Stimulated activated CD8-positive, alpha-beta memory T cell treated with anti-CD3 and anti-CD28 coated beads, Interleukin-15, amount 100 ng/mL, for 24 hours (primary cell): ENCODE measurements at places on chromosomes 3 and 15.

- DNase-seq: no peak
Observed at GRCh38 chr3:32420126-32421038, 28.7 kb downstream of the CMTM7 start.

- DNase-seq: no peak
Observed at GRCh38 chr3:87228316-87228715, 1.2 kb downstream of the CHMP2B start.

DNA sequence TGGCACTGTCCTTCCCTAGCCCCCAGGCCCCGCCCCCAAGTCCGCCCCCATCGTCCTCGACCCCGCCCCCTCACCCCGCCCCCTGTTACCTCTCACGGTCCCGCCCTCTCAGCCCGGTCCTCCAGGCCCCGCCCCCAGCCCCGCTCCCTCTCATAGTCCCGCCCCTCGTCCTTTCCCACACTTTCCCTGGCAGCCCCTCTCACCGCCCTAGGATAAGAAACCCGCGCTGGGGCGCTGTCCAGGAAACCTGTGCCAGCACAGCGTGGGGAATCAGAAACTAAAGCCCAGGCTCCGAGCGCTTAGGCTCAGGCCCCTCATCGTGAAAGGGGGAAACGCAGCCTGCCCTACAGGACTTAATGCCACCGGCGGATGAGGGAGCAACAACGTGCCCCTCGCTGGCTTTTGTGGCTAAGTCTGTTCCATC is 20.9 kb downstream of the TRPM1 start:
- DNase-seq: no peak

- DNase-seq: no peak
Observed at GRCh38 chr3:186176373-186176990, 67.6 kb upstream of the ETV5 start.

DNA sequence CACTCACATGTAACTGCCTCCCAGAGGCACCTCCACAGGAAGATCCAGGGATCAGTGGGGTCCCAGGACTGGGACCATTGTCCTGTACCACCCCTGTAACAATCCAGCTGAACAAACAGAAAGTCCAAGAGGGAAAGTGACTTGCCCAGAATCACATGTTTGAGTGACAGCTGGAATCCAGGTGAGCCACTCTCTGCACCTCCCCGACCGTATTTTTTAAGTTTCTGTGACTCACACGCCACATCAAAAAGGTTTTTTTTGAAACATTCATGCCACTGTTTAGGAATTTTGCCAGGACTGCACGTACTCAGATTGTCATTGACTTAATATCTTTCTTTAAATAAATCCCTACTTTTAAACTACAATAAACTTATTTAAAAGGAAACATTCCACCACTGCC is 9.8 kb upstream of the SLC6A1 start:
- no peak for DNase-seq

GRCh38 chr3:59388555-59389270 is 338.9 kb upstream of the CFAP20DC start:
- no peak for DNase-seq

DNA sequence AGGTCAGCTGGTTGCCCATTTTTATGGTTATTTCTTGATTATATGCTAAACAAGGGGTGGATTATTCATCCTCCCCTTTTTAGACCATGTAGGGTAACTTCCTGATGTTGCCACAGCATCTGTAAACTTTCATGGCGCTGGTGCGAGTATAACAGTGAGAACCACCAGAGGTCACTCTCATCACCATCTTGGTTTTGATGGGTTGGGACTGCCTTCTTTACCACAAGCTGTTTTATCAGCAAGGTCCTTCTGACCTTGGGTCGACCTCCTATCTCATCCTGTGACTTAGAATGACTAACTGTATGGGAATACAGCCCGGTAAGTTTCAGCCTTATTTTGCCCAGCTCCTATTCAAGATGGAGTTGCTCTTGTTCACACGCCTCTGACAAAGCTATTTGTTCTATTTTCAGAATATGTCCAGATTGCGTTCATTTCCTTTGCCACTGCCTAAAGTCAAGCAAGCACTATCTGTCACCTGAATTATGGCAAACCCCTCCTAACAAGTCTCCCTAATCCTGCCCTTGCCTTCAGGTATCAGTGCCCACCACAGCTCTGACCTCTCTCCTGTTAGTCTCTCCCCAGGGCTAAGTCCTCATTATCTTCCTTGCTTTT is 308.5 kb downstream of the ROBO2 start:
- no peak for DNase-seq

- no peak for DNase-seq
Observed at GRCh38 chr3:141963301-141963700, 86.9 kb downstream of the ATP1B3 start.

DNA sequence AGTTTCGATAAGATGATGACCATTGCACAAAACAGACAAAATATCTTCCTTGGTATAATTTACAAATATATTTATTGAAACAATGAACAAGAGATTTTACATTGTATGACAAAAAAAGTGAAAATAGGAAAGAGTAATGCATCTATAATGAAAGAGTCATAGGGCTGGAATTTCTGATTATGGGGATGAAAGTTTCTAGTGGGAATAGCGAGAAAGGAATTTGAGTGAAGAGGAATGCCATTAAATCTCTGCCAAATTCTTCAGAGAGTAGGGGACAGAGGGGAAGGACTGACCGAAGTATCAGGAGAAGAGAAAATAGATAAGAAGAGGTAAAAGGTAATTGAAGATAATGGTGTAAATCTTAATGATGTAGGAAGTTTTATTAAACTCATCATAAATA is 125.4 kb downstream of the VGLL3 start:
- DNase-seq: no peak

DNA sequence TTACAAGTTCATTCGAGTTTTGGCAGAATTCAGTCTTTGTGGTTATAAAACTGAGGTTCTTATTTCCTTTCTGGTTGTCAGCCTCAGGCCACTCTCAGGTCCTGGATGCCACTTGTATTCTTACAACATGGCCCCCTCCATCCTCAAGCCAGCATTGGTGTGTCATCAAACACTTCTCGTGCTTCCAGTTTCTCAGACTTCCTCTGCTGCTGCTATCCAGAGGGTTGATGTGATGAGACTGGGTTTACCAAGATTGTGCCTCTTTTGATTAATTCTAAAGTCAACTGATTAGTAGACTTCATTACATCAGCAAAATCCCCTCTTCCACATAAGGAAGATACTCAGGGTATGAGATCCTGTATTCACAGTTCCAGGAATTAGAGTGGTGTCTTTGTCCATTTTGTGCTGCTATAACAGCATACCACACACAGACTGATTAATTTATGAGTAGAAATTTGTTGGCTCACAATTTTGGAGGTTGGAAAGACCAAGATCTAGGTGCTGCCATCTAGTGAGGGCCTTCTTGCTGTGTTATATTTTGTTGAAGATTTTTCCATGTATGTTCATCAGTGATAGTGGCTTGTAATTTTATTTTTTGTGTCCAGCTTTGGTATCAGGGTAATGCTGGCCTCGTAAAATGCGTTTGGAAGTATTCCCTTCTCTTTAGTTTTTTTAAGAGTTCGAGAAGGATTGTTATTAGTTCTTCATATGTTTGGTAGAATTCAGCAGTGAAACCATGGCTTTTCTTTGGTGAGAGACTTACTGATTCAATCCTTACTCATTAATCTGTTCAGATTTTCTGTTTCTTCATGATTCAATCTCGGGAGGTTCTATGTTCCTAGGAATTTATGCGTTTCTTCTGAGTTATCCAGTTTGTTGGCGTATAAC is 11.1 kb downstream of the LRCH3 start:
- DNase-seq: no peak

GRCh38 chr15:51375966-51376640 is 34.6 kb downstream of the GLDN start:
- no peak for DNase-seq

GRCh38 chr3:132538072-132538471 is 59.0 kb upstream of the ACKR4 start:
- DNase-seq: no peak

DNA sequence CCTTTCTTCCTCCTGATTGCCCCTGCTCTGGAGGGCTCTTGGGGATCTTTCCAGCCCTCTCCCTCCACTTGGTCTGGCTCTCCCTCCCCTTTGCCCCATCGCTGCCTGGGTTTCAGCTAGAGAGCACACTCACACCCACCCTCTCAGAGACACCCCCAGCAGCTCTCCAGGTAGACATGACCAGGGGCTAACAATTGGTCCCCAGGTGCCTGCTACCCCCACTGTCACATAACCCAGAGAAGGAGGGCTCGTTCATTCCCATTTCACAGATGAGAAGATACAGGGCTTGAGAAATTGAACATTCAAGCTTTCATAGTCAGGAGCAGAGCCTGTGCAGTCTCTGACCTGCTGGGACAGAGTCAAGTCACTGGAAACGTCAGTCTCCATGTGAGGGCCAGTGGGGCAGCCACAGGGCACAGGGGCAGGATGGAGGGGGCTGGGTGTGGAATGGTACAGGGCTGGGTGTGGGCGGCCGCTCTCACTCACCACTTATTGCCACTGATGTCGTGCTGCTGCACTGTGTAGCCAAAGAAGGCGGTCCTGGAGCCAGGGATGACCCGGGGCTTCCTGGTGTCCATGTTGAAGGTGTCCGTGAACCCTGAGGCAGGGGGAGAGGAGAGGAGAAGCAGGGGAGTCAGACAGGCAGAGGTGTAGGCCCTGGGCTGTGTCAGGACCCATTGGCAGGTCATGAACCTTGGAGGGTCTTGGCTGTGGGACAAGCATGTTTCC is 29.4 kb downstream of the ITGA11 start:
- DNase-seq: no peak
